ENCODE measurements at places on chromosomes 4 and X.
A peak's percentile ranks its signal among the peaks of the same experiment; 100 is the strongest.

- DNase-seq, result peak; percentile 41
These were observed at the start of gene TBL1X for GRCh38 chrX:9464435-9465371. TBL1X (plus strand) TSS chrX:9465058; CDS start chrX:9653587, 188,529 bp downstream.

- DNase-seq, result no peak
These were observed 119.7 kb upstream of the RBPJ start for GRCh38 chr4:26201120-26201519.

DNA sequence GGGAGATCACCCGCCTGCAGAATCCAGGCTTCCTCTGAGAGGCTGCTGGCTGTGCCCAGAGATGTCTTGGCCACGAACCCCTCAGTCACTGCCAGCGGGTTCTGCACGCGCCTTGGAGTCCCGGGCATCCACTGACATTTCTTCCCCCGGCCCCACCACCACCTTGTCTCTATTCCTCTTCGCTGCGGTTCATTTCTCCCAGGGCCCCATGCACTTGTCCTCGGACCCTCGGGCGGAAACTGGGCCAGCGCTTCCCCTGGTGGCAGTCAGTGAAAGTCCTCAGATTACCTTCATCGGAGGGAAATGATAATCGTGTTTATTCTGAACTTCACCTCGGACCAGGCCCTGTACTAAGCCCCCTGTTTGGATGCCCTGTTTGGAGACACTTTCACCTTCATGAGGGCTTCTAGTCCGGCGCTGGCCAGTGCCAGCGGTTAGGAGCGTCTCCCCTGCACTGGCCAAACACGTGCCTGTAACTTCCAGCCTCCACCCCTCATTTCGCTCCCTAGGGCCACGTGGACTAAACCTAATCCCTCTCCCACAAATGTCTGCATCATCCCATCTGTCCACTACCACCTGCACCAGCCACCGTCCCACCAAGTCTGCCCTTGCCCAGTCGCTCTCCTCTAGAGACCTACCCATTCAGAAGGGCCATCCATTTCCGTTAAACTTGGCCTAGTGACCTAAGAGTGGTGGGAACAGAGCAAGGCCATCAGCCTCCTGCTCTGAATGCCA lies 82.0 kb downstream of the DCTD start:
- DNase-seq, result no peak

GRCh38 chr4:119103263-119103662 lies 32.4 kb upstream of the MYOZ2 start:
- no peak for DNase-seq

DNA sequence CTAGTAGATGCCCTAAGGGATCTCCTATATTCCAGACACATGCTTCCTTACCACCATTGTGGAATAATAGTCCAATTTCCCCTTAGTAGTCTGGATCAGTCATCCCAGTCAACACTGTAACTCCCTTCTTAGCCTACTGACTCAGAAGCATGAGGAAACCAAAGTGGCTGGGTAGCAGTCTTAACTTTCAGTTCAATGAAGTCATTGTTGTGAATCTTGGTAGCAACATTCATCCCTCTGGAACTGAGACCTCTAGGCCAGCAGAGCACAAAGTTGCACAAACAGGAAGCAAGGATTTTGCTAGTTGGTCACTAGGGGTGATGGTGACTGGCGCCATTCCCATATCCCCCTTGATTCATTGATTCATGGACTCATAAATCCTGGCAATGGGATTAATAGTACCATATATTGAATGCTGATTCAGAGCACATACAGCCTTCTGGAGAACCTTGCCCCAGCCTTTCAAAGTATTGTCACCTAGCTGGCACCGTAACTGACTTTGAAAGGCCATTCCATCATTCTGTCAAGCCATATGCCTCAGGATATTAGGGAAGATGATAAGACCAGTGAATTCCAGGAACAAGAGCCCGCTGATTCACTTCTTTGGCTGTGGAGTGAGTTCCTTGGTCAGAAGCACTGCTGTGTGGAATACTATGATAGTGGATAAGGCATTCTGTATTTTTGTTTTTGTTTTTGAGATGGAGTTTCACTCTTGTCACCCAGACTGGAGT lies 19.7 kb upstream of the GPAT3 start:
- no peak for DNase-seq

GRCh38 chrX:97021680-97022079 lies 138.0 kb downstream of the RPA4 start:
- DNase-seq, result no peak
